CD4-positive, alpha-beta T cell treated with Interleukin-21 for 1 hour (primary cell): ENCODE measurements at places on chromosomes 11 and 22.

DNA sequence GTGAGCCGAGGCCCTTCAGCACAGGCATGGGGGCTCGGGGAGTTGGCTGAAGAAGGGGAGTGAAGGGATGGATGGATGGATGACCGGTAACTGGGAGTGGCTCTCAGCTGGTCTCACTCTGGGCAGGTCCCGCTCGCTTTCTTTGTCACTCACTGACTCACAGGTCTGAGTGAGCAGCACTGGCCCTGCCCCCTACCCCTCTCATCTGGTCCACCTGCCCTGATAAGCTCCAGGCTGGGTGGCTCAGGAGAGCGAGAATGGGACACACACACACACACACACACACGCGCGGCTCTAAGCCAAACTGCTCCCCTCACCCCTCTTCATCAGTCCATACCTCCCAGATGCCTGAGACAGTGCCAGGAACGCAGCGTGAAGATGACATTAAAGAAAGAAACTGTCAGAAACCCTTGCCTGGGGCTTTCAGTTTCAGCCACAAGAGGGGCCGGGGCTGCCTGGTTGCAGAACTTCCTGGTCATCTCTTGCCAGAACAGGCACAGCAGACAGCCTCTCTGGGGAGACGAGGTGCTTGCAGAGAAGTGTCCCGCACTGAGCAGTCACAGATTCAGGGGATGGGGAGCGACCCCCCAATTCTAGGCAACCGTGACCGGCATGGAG lies 16.5 kb upstream of the SHISAL1 start:
- DNase-seq: no peak

- no peak for DNase-seq
These were observed 134.9 kb upstream of the HSD17B12 start for GRCh38 chr11:43545610-43546009.

DNA sequence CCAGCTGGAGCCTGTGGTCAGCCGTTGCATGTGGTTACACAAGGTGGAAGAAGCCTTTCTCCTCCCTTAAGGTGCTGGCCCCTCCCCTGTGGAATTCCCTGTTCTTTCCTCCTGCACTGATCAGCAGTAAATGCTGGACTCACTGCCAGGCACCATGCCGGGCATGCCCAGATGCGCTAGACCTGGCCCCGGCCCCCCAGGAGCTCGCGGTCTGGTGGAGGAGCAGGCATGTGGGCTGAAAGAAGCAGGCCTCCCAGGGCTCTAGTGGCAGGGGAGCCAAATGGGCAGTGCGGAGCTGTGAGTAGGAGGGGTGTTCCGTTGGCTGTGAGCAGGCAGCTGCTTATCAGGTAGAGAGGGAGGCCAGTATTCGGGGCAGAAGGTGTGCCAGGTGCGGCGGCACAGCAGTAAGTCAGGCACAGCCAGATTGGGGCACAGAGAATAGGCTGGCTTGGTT lies 10.2 kb downstream of the DGKZ start:
- DNase-seq: no peak

DNA sequence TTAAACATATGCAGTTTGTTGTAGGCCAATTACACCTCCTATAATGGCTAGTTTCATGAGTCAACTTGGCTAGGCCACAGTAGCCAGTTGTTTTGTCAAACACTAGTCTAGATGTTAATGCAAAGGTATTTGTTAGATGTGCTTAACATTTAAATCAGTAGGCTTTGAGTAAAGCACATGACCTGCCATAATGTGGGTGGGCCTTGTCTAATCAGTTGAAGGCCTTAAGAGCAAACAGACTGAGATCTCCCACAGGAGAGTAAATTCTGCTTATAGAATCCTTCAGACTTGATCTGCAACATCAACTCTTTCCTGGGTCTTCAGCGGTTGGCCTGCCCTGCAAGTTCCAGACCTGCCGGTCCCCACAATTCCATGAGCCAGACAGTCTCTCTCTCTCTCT lies 1345.9 kb downstream of the BRD1 start:
- DNase-seq: no peak

DNA sequence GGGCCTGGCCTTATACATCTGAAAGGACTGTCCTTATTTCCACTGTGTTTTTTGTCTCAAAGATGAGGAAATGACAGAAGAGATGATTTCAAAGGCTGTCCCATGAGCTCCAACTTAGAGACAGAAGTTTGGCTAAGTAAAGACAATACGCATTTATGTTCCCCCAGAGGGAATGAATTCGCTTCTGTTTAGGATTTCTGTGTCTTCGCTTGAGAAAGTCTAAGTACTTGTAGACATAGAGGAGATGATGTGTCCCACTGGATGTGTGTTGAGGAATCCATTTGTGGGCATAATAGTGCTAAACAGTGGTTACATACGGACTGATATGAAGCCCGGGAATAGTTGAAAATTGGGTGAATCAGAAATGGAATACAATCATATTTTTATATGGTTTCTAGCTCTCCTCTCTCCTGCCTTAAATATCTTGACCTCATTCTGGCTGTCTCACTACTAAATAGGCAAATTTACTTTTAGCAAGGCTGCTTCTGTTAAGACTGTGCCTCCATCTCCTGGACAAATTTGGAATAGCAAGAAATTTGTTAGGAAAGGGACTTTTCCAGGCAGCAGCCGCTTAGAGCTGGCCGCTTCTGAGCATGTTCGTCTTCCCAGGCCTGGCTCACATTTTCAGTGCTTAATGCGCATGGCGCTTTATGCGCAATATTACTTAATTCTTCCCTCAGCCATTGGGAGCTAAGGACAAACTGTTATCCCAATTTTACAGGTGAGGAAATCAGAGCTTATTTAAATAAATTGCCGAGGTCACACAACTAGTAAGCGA lies 1.9 kb upstream of the PEX26 start:
- DNase-seq: peak; percentile 82

DNA sequence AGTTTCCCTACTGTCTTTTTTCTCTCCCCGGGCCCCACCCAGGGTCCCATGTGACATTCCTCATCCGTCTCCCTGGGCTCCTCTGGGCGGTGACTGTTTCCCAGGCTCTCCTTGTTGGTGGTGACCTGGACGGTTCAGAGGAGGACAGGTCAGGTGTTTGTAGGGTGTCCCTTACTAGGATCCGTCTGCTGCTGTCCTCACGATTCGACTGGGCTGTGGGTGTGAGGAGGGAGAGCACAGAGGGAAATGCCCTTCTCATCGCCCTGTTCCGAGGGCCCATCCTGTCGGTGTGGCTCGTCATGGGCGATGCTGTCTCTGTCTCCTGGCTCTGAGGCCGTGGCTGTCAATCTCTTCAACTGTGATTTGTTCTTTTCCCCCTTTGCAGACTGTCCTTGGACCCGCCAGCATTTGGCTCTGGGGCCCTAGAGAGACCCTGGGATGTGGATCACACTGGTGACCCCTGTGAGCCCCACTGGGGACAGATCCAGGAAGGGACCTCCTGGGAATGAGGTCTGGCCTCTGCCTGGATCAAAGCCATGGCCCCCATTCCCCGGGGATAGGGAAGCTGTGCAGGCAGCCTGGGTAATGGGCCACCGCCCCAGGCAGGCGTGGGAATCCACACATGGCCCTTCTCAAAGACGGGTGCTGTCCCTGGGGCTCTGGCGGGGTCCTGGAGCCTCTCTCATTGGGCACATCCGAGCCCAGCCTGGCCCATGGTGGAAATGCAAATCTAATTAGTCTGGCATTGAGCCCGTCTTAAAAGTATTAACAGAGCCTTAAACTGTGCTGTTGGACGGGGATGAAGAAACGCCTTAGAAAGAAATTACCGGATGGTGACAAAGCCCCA lies 46.8 kb upstream of the KCNQ1OT1 start:
- no peak for DNase-seq

- DNase-seq: no peak
These were observed 123.4 kb upstream of the ARHGAP42 start for GRCh38 chr11:100563541-100564280.

DNA sequence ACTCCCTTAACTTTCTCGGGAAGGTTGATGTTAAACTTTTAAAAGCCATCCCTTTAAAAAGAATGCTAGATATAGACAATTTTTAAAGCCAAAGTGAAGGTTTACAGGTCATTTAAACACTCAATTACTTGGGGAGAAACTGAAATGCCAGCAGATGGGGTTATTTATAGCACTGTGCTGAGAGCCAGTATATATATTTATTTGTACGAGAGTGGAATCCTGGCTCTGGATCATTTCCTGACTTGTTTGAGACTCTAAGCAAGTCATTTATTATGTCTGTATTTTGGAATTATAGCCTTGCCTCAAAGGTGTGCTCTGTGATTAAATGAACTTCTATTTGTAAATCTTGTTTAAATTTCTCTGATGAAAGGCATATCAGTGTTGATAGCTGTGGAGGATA lies 6.8 kb upstream of the ZBED5 start:
- no peak for DNase-seq

- DNase-seq: no peak
These were observed 25.7 kb downstream of the LRFN4 start for GRCh38 chr11:66882561-66883015.

- peak; percentile 28 for DNase-seq
These were observed 71.9 kb upstream of the GRAMD1B start for GRCh38 chr11:123357990-123358827.

DNA sequence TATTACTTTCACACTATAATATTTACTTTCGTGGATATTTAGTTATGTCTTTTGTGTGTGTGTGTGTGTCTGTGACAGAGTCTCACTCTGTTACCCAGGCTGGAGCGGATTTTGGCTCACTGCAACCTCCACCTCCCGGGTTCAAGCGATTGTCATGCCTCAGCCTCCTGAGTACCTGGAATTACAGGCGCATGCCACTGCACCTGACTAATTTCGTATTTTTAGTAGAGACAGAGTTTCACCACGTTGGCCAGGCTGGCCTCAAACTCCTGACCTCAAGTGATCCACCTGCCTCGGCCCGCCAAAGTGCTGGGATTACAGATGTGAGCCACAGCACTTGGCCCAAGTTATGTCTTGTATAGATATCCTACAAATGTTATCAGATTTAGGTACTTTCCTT lies 9.9 kb downstream of the PISD start:
- DNase-seq: no peak

DNA sequence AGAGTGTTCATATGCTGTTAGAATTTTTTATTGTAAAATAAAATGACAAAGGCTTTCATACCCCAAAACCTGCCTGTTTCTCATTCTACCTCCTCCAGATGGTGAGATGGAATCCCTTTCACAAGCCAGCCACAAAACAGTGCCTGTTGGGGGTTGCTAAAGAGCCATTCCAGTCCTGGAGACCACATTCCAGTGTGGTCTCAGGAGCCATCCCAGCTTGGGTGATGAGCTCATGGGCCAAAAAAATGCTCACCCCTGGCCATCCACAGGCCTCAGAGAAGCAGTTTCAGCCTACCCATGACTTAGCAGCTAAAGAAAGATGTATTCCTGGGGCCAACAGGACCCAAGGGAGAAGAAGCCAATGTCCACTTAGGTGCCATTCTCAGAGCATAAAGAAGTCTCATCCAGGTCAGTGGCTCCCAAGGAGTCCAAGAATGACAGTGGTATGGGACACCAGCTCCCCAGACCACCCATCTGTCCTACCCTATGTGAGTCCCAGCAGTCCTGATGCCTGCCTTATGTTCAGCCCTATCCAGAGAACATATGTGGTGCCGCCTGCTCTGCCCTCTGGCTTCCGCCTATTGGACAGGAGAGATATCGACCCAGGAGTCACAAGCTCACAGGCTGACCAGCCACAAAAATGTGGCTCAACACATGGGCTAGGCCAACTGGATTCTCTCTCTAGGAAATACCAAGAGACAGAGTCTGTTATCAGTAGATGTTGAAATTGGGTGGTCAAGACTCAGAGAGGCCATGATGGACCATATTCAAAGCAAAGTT lies 26.4 kb downstream of the C11orf91 start:
- DNase-seq: no peak

- no peak for DNase-seq
These were observed 12.7 kb downstream of the TMEM41B start for GRCh38 chr11:9301720-9302119.

DNA sequence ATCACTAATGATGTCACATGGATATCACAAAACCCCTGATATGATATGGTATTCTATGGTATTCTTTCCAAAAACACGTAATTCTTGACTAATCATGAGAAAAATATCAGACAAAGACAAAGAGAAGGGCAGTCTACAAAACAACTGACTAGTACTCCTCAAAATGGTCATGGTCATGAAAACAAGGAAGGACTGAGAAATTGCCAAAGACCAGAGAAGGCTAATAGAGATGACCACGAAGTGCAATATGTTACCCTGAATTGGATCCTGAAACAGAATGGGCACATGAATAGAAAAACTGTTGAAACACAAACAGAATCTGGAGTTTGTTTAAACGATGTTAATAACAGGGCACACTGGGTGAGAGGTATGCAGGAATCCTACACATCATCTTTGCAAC lies 10.2 kb downstream of the CKAP5 start:
- DNase-seq: no peak

- DNase-seq: no peak
These were observed 18.0 kb downstream of the PHLDA2 start for GRCh38 chr11:2911088-2911784.

DNA sequence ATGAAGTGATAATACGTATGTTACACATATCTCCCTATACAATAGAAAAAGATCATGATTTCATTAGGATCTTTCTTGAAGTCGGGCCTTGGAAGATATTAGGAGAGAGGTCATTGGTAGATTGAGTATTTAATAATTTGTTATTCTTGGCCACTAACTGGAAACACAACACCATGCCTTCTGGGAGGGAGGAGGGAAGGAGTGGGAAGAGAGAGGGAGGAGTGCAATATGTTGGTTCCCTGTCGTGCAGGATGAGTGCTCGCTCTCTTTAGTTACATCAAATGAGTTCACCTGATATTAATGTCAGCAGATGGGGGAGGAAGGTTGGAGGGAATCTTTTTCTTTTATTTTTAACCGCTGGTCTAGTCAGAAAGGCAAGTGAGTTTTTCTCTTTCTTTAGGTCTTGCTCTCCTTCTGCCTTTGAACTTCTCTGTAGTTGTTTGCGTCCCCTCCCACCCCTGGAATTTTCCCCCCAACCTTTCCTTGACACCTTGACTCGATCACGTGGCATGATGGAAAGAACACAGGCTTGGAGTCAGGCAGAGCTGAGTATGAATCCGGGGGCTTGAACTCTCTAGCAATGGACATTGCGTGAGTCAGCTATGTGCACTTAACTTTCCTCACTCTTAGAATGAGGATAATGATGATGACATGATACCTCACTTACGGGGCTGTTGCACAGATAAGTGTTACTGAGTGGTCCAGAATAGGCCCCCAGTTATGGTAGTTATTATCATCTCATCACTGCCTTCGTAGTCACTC lies 6.2 kb downstream of the ADAMTS15 start:
- no peak for DNase-seq

GRCh38 chr11:100575860-100576717 lies 111.0 kb upstream of the ARHGAP42 start:
- DNase-seq: peak; percentile 11

- DNase-seq: no peak
These were observed 3.9 kb downstream of the LTBP3 start for GRCh38 chr11:65554057-65554818.

DNA sequence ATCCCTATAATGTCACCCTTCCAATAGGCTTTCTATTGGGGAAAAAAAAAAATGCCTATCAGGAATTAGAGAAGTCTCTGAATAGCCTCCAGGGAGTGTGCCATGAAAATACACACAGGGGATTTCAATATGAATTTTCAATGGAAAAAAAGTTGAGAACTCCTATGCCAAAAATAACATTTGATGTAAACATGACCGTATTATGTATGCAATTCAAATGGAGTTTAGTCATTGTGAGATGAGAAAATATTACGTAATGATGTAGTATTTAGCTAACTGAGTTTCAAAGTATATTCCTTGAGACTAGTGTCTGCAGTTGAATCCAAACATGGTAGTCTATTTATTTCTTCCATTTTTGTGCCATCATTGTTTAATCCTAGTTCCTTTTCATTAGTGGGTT lies 182.3 kb downstream of the BLID start:
- DNase-seq: no peak

- no peak for DNase-seq
These were observed 64.5 kb downstream of the CEP164 start for GRCh38 chr11:117392001-117392690.
